ENCODE measurements at places on chromosomes 7 and 10.
A peak's percentile ranks its signal among the peaks of the same experiment; 100 is the strongest.

DNA sequence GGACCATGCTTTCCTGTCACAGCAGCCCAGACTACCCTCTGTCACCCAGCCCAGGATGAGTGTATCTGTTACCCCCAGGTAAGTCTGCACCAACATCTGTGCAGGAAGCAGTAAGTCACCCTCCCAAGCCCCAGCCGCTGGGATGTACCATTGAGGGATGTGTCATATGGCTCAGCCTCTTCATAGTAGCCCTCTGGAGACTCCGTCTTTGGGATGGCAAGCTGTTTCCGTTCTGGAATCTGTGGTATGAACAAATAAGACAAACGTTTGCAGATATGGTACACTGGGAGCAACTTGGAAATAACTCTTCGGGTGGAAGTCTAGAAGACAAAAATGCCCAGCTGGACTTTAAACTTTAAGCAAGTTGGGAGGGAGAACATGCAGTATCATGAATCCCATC, 81.3 kb downstream of the AFAP1L2 start:
- no peak for DNase-seq

- DNase-seq = peak; percentile 78
Measured at GRCh38 chr7:155002411-155003091, 373 bp downstream of the PAXIP1 start.

DNA sequence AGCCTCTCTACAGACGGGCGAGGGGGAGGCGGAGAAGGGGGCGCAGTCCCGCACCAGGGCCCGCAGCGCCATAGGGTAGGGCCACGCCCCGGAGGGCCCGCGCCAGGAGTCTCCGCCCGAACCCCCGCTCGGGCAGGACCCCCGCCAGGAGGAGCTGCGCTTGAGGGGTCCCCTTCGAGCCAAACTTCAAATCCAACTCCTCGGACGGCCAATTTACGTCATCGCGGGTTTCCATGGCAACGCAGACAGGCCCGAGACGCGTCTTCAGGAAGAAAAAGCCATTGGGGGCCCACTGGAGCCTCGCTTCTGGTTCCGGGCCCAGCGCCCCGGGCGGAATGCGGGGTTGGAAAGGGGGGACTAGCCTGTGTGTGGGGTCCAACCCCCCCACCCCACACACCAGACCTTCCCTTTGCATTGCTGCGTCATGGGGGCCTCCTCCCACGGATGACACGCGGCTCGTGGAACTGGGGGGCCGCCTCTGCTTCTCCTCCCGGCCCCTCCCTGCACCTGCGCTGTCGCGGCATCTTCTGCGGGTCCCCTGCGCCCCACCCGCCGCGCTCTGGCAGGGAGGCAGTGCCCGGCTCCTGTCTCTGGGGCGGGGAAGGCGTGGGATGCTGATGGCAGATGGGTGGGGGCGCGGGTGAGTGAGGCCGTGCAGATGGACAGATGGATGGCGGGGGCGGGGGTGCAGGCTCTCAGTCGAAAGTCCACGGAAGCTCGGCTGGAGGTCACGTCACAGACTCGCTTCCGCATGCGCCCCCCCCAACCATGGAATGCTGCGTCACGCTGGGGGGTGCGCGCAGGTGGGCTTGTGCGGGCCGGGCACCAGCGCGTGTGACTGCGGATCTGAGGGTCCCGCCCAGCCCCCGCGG, 1.2 kb downstream of the CALY start:
- DNase-seq = peak; percentile 35

DNA sequence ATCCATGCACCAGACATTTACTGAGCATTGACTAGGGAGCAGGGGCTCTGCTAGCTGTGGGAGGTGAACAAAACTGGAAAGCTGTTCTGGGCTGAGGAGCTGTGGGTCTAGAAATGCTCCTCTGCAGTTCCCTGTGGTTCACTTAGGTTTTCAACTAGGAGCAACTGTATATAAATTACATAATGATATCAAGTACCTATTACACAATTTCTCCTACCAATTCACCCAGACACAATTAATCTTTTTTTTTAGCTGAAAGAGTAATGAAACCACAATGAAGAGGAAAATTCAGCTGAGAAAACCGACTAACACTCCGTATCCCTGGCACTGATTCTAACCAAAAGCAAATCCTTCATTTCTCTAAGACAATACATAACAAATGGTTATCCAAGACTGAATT, 39.4 kb downstream of the COL28A1 start:
- no peak for DNase-seq

DNA sequence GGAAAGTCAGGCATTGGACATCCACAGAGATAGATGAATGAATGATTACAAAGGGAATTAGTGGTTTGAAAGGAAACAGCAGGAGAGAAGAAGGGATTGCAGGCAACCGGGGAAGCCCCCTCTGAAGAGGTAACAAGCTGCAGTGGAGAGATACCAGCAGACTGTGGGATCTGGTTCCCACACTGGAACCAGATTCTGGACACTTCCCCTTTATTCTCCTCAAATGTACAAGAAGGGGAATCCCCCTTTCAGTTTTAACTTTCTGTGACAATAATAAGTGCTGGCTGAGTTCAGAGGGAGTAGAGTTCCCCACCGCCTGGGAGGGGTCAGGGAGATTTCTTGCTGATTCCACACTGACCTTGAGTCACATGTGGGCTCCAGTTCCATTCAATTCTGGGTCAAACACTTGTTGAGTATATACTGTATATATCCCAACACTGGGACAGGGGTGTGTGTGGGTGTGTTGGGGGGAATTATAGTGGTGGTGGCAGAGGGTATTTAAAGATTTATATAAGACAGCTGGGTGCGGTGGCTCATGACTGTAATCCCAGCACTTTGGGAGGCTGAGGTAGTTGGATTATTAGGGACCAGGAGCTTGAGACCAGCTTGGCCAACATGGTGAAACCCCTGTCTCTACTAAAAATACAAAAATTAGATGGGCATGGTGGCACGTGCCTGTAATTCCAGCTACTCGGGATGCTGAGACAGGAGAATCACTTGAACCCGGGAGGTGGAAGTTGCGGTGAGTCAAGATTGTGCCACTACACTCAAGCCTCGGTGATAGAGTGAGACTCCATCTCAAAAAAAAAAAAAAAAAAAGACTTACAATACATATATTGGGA, 16.5 kb upstream of the DDIT4 start:
- no peak for DNase-seq

DNA sequence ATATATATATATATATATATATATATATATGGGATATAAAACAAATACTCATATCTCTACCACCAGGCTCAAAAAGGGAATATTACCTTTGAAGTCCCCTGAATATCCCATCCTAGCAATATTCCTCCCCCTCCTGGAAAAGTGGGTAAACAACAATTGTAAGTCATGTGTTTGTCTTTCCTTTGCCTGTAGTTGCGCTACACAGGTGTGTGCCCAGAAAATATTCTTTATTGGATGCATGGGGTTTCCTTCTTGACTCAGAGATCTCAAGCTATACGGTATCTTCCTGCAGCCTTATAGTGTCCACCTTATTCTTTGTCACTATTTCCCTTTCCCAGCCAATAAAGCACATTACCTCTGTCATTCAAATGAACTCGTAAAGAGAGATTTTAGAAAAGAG, 54.2 kb downstream of the MET start:
- DNase-seq = no peak

Measured in posterior cingulate gyrus (tissue), 11 donors.